Urinary bladder (tissue), 4 donors: ENCODE measurements at places on chromosomes 6 and 20.

GRCh38 chr6:44662461-44663121, 275.1 kb downstream of the CDC5L start:
- DNase-seq, result no peak

GRCh38 chr20:20391115-20391514, 23.2 kb downstream of the INSM1 start:
- DNase-seq, result no peak

GRCh38 chr6:77879527-77879926, 226.7 kb downstream of the MEI4 start:
- no peak for DNase-seq

- DNase-seq, result no peak
Measured at GRCh38 chr20:62737271-62737811, 28.7 kb downstream of the NTSR1 start.

- no peak for DNase-seq
Measured at GRCh38 chr6:166650824-166651807, 24.1 kb upstream of the RPS6KA2 start.
